ENCODE measurements at places on chromosomes 7 and 10.

DNA sequence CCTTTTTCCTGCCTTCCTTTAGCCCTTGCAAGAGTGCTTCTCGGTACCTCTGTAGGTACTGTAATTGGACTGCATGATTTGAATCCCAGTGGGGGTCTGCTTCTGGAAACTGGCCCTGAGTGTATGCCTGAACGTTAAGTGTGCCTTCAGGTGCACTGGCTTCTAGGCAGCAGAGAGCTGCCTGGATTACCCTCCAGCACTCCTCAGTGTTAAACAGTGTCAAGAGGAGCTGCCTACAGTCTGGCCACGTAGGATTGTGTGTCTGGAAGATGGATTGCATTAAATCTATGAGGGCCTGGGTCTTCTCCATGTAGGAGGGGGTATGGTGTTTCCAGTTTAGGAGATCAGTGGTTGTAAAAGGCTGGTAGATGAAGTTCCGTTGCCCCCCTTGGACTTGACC lies 103.7 kb downstream of the TRIM24 start:
- DNase-seq = no peak

GRCh38 chr10:116848032-116848943 lies 1.0 kb upstream of the ENO4 start:
- no peak for DNase-seq

GRCh38 chr7:85205754-85206153 lies 18.9 kb upstream of the SEMA3D start:
- DNase-seq = no peak

GRCh38 chr7:115146148-115146547 lies 224.3 kb downstream of the MDFIC start:
- DNase-seq = no peak

DNA sequence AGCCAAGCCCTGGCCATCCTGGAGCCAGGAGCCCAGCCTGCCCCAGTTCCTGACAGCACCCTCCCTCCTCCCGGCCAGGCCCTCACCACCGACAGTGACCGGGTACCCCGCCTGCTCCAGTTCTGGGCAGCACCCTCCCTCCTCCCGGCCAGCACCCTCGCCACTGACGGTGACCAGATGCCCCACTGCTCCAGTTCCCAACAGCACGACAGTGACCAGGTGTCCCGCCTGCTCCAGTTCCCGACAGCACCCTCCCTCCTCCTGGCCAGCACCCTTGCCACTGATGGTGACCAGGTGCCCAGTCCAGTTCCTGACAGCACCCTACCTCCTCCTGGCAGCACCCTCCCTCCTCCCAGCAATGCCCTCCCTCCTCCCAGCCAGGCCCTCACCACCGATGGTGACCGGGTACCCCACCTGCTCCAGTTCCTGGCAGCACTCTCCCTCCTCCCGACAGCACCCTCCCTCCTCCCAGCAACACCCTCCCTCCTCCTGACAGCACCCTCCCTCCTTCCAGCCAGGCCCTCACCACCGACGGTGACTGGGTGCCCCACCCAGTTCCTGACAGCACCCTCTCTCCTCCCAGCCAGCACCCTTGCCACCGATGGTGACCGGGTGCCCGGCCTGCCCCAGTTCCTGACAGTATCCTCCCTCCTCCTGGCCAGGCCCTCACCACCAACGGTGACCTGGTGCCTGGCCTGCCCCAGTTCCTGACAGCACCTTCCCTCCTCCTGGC lies 40.3 kb downstream of the VIPR2 start:
- no peak for DNase-seq

DNA sequence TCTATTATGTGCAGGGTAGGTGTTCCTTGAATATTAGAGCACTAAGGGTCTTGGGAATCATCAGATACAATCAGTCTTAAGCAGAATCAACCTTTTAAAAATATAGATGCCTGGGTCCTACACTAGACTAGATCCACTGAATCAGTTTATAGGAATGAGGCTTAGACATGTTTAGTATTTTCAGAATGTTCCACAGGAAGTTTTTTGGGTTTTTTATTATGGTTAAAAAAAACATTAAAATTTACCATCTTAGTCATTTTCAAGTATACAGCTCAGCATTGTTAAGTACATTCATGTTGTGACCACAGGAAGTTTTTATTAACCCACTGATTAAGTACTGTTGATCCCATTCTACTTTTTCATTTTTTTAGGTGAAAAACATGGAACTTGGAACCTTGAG lies 135.7 kb downstream of the LCOR start:
- DNase-seq = no peak

Data from CD8-positive, alpha-beta memory T cell (primary cell).